ENCODE measurements at places on chromosomes 16 and 17. TPM values are rescaled to one million over a fixed set of nuclear protein-coding genes. Genes with fewer than 3 reads are reported as not detected.

The CASKIN2 gene
- total RNA-seq: 38.0 TPM

The NOTUM gene
- total RNA-seq: not detected

The CCDC144A gene
- total RNA-seq: 5.5 TPM

The KRT40 gene
- total RNA-seq: not detected

DNA sequence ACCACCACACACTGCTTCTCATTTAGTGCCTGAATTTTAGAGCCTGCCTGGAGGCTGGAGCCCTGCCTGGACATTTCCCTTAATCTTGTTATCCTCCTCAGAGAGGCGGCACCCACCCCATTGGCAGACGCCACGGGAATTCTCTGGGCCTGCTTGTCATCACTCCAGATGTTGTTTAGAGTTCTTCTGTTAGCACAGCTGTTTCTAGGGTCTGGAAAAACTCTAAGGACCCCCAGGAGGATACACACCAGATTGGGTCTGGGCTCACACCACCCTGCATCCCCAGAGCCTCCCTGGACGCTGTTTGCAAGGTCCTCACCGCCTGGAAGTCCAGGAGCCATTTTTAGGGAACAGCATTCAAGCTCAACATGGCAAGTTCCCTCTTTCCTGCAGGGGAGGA is 565 bp upstream of the XAF1 start:
- DNase-seq: peak; percentile 90

GRCh38 chr16:67641779-67642708 is 2.9 kb upstream of the CARMIL2 start:
- peak; percentile 72 for DNase-seq
